ENCODE measurements at places on chromosomes 5 and 9.

GRCh38 chr5:148427370-148428042, 43.7 kb downstream of the FBXO38 start:
- H3K36me3 ChIP-seq: peaks cover 10% of the 10 kb centered on the region
- no peak for DNase-seq
- no peak overlapping the region for H3K4me3 ChIP-seq
- no peaks in the 10 kb centered on the region for H3K27me3 ChIP-seq

GRCh38 chr5:153827397-153827796, 211.3 kb downstream of the FAM114A2 start:
- H3K36me3 ChIP-seq: no peaks in the 10 kb centered on the region
- H3K4me1 ChIP-seq: no peaks in the 10 kb centered on the region
- no peak for DNase-seq
- no peak overlapping the region for H3K27ac ChIP-seq
- H3K4me3 ChIP-seq: no peak overlapping the region

DNA sequence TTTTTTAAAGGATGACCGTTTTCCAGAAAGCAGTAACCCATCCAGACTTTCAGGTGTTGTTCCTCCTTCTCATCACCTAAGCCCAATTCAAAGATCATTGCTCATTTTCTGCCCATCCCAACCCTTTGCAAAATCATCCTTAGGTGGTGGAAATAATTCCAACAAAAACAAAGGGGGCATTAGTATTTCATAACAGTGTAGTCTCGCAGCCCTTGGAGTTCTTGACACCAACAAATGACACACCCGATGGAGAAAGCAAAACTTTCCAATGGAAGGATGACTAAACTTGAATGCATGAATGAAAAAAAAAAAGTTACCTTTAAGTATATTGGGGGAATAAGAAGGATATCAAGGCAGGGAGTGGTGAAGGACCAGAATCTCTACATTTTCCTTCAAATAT, 117.0 kb downstream of the PAPPA start:
- H3K4me1 ChIP-seq: no peaks in the 10 kb centered on the region
- no peaks in the 10 kb centered on the region for H3K27me3 ChIP-seq
- DNase-seq: no peak
- H3K36me3 ChIP-seq: no peaks in the 10 kb centered on the region
- H3K27ac ChIP-seq: no peak overlapping the region
- H3K4me3 ChIP-seq: no peak overlapping the region

DNA sequence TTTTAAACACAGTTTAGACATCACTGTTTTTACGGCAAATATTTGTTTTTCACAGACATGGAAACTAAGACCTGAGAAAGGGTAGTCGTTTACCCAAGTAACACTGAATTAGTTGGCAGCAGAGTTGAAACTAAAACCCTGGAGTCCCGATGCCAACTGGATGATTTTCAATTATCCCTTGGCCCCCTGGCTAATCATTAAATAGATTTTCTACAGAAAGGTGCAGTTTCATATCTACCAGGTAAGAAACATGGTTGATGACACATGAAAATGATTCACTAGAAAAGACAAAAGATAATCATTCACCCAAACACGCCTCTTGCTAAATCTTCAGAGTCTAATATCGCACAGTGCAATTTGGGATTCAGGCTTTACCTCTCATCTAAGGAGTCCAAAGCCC, 136.9 kb downstream of the SEMA5A start:
- peaks cover 57% of the 10 kb centered on the region for H3K4me1 ChIP-seq
- H3K27me3 ChIP-seq: no peaks in the 10 kb centered on the region
- peak; percentile 55 for DNase-seq

DNA sequence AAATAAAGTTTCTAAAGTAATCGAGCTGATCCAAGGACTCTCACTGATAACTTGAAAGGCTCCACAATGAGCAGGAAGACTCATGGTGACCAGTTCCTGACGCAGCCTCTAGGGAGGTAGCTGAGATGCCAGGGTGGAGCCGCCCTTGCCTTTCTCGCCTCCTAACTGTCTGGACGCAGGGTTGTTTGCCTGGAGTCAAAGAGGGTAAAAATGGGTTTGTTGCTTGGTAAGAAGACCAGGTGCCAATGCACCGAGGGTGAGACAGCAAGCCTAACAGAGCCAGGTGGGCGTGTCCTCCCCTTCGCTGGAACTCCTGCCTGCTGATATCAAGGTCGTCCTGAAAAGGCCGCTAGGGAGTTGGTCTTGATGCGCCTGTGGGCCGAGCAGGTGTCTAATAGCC, 48.6 kb upstream of the FCN1 start:
- H3K27ac ChIP-seq: no peak overlapping the region
- H3K4me3 ChIP-seq: no peak overlapping the region
- H3K27me3 ChIP-seq: no peaks in the 10 kb centered on the region
- H3K36me3 ChIP-seq: no peaks in the 10 kb centered on the region

- H3K36me3 ChIP-seq: no peaks in the 10 kb centered on the region
- no peak for DNase-seq
- H3K27ac ChIP-seq: no peak overlapping the region
- no peaks in the 10 kb centered on the region for H3K27me3 ChIP-seq
- H3K4me3 ChIP-seq: no peak overlapping the region
These were observed 253.4 kb downstream of the TRPM3 start for GRCh38 chr9:70868041-70868440.

DNA sequence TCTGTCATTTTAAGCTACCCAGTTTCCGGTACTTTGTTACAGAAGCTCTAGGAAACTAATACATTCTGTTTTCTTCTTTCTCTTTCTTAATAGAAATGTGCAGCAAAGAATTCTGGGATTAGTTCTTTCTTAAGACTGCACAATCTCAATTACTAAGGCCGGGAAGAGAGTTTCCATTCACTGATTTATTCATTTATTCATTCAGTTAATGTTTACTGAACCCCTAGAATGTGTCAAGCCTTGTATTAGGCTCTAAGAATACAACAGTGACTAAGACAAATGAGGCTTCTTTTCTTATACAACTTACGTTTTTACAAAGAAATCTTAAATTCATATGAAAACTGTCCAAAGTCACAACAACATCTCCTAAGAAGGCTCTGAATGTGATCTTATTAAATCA, 27.5 kb upstream of the THG1L start:
- no peaks in the 10 kb centered on the region for H3K36me3 ChIP-seq
- H3K4me3 ChIP-seq: no peak overlapping the region
- DNase-seq: no peak
- H3K27ac ChIP-seq: no peak overlapping the region
- no peaks in the 10 kb centered on the region for H3K27me3 ChIP-seq

DNA sequence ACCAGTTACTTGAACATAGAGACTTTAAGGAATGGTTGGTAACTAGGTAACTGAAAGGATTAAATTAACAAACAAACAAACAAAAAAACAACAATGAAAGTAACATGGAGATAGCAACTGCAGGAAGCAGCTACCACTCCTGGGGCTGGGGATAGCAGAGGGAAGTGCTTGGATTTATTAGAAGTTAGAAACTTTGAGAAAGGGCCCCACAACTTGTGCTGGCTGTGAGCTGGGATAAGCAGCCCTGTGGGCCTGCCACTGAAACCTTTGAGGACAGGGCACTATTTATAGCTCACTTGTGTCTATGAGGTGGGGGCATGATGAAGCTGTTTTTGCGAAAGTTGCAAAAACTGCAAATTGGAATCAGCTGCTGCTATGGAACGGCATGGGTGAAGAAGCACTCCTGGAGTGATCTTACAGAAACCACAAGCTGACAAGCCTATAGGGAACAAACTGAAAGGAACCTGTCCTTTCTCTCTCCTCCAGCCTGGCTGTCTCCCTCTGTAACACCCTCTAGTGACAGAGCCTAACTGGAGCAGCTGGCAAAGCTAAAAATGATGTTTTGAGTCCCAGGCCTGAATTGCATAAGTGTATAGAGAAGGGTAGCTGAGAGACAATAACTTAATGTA, 91.4 kb upstream of the RANBP6 start:
- H3K27ac ChIP-seq: no peak overlapping the region
- H3K4me3 ChIP-seq: no peak overlapping the region
- peak; percentile 26 for DNase-seq
- no peaks in the 10 kb centered on the region for H3K4me1 ChIP-seq
- no peaks in the 10 kb centered on the region for H3K36me3 ChIP-seq
- H3K27me3 ChIP-seq: no peaks in the 10 kb centered on the region

DNA sequence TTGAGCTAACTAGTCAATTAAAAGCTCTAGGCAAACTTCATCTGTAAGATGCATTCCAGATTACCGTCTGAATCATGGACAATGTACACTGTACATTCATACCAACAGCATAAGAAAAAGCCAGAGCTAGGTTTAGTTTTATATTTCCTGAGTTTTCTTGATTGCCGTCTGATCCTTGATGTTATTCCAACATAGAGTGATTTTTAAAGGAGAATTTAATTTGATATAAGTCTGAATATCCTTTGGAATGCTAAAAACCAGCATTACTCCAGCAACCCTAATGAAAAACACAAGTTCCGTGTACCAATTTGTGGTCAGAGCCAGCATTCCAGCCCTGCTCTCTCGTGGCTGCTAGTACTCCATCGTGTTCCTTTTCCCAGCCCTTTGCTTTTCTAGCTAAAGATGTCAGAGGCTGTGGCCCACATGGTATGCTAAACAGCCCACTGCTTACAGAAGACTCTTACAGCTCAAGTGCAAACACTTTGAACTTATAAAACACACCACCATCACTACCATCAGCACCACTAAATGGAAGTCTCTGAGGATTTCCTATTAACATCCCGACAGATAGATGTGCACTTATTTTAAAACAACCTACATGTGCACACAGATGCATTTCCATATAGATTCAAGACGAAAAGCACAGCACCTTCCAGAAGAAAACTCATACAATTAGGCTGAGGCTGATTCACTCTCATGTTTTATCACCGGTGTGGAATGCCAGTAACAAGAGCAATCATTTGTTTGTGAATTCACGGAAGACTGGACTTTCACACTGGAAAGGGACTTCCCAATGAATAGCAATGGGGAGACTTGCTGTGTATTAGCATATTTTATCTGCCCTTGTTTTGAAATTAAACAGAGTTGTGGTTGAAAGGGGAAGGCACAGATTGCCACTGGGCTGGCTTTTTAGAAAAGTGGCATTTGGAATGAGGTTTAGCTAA, 246.9 kb upstream of the GAS1 start:
- no peak for DNase-seq
- no peak overlapping the region for H3K27ac ChIP-seq
- H3K27me3 ChIP-seq: no peaks in the 10 kb centered on the region
- H3K4me1 ChIP-seq: no peaks in the 10 kb centered on the region

DNA sequence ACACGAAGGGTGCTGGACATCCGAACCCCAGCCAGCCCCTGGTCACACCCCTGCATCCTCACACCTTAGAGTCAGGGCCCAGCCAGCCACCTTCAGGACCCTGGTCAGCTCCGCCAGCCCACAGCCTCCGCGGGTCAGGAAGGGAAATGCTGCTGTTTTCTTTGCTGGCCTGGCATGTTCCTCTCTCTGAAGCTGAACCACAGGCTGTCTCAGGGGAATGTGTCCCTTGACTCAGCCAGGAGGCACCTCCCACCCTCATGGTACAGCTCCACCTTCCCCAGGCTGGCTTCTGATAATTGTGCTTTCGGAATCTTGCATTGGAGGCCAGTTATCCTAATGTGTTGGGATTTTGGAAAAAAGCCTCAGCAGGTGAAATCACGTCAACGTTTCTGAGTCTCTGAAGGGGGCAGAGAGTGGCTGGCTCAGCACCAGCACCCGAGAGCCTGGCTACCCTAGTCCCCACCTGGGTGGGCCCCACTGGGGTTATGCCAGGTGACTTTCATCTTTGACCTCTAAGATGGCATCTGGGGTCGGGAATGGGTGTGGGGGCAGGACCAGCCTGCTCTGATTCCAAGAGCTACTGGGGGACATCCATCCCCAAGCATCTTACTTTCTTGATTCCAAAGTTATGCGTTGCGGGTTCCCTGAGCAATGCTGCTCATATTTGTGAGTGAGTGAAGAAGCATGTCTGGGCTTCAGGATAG, 9.8 kb upstream of the OLFM1 start:
- no peak for DNase-seq
- H3K4me3 ChIP-seq: no peak overlapping the region
- peaks cover 19% of the 10 kb centered on the region for H3K4me1 ChIP-seq
- H3K36me3 ChIP-seq: no peaks in the 10 kb centered on the region

DNA sequence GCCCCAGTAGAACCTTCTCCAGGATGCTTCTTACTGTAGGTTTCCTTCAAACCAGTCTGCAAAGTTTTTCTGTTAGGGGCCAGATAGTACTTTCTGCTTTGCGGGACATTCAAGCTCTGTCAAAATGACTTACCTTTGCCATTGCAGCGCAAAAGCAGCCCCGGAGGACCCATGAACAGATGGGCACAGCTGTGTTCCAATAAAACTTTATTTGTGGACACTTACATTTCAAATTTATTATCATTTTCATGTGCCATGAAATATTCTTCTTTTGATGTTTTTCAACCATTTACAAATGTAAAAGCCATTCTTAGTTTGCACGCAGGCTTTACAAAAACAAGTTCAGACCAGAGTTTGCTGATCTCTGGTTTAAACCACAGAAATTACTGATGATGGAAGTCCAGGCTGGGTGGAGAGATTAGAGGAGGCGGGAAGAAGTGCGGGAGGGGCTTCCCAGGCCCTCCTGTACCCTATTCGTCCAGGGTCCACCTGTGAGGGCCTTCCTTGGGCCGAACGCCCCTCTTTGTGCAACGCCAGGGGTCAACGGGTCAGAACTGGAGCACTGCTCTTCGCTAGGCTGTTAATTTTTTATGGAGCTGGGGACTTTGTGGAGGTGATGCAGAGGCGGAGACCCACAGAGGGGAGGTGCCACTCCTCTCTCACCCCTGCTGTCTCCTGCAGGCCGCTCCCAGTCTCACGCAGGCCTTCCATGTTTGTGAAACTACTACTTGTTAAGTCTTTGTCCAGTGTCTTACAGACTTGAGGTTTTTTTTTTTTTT, 7.6 kb upstream of the ASS1 start:
- no peak overlapping the region for H3K4me3 ChIP-seq
- no peak overlapping the region for H3K27ac ChIP-seq

GRCh38 chr5:39948867-39949468, 524.2 kb upstream of the DAB2 start:
- H3K27ac ChIP-seq: no peak overlapping the region
- H3K27me3 ChIP-seq: no peaks in the 10 kb centered on the region

DNA sequence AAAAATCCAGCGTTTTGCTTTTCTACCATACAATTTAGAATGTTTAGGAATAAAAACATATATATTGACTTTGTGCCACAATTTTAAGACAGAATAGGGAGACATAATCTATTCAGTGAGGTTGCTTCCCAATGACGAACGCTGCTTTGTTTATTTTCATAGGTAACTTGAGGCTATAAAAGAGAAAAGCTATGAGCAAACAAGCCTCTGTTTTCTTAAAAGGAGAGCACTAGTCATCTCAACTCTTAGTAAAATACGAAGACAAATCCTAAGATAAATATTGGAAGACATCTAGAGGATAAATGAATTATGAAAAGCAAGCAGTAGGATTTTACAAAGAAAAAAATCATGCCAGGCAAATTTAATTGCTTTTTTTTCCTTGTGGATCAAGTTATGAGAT, 363.6 kb downstream of the ANXA1 start:
- H3K4me1 ChIP-seq: no peaks in the 10 kb centered on the region
- no peaks in the 10 kb centered on the region for H3K36me3 ChIP-seq
- no peak for DNase-seq
- no peak overlapping the region for H3K4me3 ChIP-seq
- no peak overlapping the region for H3K27ac ChIP-seq
- H3K27me3 ChIP-seq: no peaks in the 10 kb centered on the region

DNA sequence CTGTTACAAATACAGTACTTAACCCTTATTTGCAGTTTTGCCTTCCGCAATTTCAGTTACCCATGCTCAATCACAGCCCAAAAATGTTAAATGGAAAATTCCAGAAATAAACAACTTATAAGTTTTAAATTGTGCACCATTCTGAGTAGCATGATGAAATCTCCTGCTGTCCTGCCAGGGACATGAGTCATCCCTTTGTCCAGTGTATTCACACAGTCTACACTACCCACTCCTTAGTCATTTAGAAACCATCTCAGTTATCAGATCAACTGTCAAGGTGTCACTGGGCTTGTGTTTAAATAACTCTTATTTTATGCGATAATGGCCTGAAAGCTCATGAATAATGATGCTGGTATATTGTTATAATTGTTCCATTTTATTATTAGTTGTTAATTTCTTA, 95.8 kb downstream of the PLCXD3 start:
- H3K27me3 ChIP-seq: no peaks in the 10 kb centered on the region
- no peak overlapping the region for H3K4me3 ChIP-seq
- peak; percentile 31 for DNase-seq
